ENCODE measurements at places on chromosomes 3 and 15.

GRCh38 chr15:70151462-70151861 lies 53.7 kb upstream of the TLE3 start:
- DNase-seq, result no peak

DNA sequence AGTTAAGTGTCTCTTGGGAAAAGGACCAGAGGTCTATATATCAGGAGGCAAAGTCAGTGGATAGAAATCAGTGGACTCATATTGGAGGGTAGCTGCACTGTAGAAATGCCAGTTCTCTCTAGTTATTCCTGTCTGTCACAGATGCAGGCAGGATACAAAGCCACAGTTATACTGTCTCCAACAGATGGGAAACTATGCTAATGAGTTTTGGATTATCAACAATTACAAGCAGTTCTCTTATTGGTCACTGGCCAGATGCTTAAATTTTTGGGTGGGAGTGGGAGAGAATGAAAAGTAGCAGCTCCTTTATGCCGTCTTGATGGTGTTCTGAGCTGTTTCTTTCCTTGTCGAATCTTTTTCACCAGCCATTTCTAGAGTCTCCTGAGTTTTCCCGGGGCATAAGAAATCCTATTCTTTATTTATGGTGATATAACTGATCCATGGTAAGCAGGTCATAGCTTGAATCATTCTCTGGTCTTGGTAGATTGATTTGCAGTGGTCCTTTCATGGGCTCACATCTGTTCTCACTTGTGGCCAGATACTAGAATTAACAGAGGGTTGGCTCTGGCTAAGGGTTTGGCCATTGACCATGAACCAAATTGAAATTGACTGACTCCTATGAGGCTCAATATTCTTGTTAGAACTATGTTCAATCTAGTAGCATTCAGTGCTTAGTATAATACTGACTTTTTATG lies 44.6 kb upstream of the RBMS3 start:
- DNase-seq, result no peak

GRCh38 chr3:133749427-133750258 lies 3.5 kb downstream of the TF start:
- no peak for DNase-seq

- DNase-seq, result no peak
Measured at GRCh38 chr3:55662683-55663082, 175.6 kb upstream of the WNT5A start.

- no peak for DNase-seq
Measured at GRCh38 chr3:196360586-196360985, 22.4 kb upstream of the TM4SF19 start.

DNA sequence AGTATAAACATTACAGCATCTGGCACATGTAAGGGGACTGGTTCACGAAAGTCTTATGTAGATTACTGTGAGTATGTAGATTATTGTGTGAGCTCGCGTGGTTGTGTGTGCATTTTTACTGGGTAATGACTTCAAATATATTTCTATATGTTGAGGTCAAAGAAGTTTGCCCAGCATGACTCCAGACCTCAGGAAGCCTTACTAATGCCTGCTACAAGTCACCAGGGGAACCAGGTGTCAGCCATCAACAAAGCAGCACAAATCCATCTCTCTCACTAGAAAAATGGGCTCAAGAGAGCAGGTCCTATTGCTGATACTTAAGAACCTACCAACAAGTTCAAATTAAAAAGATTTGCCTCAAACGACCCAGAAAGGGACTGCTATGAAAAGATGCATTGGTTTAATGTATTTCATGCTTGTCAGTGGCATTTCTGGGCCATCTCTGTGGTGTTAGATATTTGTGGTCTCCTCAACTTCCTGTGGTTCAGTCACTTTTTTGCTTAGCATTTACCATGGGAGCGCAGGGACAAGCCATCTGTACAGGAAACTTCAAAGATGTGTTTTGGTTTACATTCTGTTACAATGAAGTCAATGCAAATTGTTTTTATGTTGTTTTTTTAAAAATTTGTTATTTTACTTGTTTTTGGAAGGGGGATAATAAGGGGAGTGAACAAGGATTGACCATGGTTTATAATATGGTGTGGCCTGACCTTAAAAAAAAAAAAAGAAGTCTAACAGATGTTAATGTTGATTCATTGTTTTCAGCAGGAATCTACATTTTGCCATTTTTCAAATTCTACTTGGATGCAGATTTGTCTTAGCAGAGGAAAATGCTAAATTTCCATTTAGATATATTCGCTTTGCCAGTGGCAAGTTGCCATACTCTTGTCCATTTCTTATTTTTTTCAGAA lies 172.1 kb upstream of the ADAMTS9 start:
- no peak for DNase-seq

Data from activated naive CD8-positive, alpha-beta T cell treated with anti-CD3 and anti-CD28 coated beads, Interleukin-2, amount 50 U/mL, for 16 hours (primary cell).